ENCODE measurements at places on chromosomes 5 and 9.

- no peak for DNase-seq
Measured at GRCh38 chr5:150612405-150612804, 28.1 kb upstream of the SYNPO start.

DNA sequence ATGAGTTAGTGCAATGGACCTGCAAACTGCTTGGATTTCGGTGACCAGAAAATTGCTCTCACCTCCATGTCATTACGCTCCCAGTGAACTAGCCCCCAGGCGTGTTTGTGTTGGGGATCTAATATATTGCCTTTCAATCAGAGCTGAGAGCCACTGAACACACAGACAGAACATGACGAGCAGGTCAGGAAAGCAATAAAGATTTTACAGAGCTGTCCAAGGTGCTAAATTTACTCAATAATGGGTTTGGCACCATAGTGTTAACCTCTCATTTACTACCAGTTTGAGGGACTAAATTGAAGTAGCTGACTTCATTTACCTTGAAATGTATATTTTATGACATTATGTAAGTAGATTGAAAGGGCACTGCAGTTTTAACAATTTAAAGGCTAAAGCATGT lies 383.0 kb downstream of the EBF1 start:
- no peak for DNase-seq

DNA sequence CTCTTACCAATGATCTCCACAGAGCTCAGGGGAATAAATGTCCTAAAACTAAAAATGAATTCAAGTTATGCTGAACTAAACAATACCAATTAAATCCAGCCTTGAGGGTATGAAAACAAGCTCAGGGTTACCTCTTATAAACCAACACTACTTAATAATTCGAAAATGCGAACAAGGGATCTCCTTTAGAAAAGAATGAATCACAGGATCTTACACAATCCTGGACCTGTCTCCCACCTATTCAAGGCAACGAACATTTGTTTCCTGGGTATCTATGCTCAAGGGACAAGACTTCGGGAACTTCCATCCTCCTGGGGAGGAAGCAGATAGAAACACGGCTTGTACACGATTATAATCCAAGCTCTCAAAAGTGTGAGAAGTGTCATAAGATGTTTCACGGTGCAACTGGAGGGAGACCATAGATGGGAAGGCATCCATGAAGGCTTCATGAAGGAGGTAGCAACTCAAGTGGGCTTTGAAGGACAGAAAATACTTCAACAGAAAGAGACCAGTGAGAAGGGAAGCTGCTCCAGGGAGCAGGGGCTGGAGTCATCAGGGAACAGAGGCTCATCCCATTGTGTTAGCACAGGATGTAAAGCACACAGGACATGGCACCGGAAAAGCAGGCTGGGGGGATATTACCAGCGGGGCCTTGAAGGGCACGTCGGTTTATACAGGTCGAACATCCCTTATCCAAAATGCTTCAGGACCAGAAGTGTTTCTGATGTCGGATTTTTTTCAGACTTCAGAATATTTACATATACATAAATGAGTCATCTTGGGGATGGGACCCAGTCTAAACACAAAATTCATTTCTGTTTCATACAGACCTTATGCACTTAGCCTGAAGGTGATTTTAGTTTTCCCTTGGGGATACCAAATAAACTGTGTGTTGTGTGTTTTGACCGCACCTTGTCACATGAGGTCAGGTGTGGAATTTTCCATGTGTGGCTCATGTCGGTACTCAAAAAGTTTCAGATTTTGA lies 87.4 kb downstream of the TLE1 start:
- no peak for DNase-seq

GRCh38 chr5:380701-381309 lies 59.3 kb downstream of the AHRR start:
- DNase-seq = no peak

GRCh38 chr9:33287087-33287490 lies 3.2 kb upstream of the NFX1 start:
- peak; percentile 76 for DNase-seq

GRCh38 chr9:87665505-87665904 lies 60.4 kb upstream of the CTSL start:
- DNase-seq = no peak

DNA sequence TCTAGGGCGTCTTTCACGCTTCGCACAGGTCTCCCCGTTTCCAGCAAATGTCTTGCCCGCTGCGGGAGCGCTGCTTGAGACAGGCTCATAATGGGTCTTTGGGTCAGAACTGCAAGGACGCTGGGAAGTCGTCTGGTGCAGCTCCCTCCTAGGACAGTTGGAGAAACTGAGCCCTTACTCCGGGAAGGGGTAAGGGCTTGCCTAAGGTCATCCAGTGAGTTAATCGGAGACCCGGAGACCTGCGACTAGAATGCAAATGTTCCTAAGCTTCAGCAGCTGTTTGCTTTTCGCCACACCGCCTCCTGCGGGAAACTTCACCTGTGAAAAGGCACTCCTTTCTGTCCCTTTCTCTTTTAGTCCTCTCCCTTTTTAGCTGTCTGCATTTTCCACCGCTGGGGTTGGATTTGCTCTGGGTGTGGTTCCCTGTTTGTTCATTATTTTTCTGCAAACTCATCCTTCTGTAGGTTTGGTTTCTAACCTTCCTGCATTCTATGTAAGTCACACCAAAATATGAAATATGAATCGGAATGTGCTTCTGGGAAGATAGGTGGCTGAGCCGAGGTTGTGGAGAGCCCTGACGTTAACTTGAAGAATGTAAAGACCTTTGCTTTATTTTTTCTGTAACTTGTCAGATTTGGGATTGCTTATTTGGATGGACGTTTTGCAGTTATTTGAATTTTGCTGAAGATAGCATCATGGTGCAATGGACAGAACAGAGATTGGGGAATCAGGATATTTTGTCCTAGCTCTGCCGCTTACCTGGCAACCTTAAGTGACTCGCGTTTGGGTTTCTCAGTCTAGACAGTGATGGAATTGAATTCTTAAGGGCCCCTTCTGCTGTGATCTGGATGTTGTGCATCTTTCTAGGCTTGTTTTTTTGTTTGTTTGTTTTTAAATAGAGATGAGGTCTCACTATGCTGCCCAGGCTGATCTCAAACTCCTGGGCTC lies 909 bp downstream of the SLC36A1 start:
- DNase-seq = peak; percentile 22

DNA sequence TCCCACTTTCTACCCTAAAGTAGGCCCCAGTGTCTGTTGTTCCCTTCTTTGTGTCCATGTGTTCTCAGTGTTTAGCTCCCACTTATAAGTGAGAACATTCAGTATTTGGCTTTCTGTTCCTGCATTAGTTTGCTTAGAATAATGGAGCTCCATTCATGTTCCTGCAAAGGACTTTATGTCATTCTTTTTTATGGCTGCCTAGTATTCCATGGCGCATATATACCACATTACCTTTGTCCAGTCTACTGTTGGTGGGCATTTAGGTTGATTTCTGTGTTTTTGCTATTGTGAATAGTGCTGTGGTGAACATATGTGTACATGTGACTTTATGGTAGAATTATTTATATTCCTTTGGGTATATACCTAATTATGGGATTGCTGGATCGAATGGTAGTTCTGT lies 30.4 kb downstream of the DDX4 start:
- DNase-seq = no peak

DNA sequence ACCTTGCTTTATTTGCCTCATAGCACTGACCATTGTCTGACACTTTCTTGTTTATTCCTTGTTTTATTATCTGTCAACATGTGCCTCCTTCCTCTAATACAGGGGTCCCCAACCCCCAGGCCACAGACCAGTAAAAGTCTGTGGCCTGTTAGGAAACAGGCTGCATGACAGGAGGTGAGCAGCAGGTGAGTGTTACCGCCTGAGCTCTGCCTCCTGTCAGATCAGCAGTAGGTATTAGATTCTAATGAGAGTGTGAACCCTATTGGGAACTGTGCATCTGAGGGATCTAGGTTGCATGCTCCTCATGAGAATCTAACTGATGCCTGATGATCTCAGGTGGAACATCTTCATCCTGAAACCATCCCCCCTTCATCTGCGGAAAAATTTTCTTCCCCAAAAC lies 228.0 kb downstream of the HINT1 start:
- DNase-seq = no peak

Data from CD4-positive, alpha-beta T cell treated with Interleukin-2 at 100 ng/mL for 4 hours (primary cell).